Purkinje cell (primary cell): ENCODE measurements at places on chromosomes 12 and 14. TPM values are rescaled to one million over a fixed set of nuclear protein-coding genes. Genes with fewer than 3 reads are reported as not detected.

MIP gene
- 0.51 TPM in 1 of 2 replicates, not detected in the other for polyA plus RNA-seq

NXPH4 gene
- polyA plus RNA-seq, result 0.93 TPM in 1 of 2 replicates, not detected in the other

EIF2S3B gene
- polyA plus RNA-seq, result 0.67 TPM in 1 of 2 replicates, not detected in the other

VPS37B gene
- polyA plus RNA-seq, result 0.97 and 1.0 TPM in 2 replicates

ARF3 gene
- polyA plus RNA-seq, result 44.7 and 65.0 TPM in 2 replicates

PSMD9 gene
- polyA plus RNA-seq, result 20.5 and 35.4 TPM in 2 replicates

FAM186B gene
- 0.24 TPM in 1 of 2 replicates, not detected in the other for polyA plus RNA-seq

THAP2 gene
- polyA plus RNA-seq, result 7.7 and 12.5 TPM in 2 replicates

RAD52 gene
- polyA plus RNA-seq, result 3.2 and 4.4 TPM in 2 replicates

TIGAR gene
- 14.5 and 38.7 TPM in 2 replicates for polyA plus RNA-seq

CLEC1B gene
- not detected in 2 replicates for polyA plus RNA-seq

BCL2L2 gene
- polyA plus RNA-seq, result 10.8 and 11.4 TPM in 2 replicates

LMNTD1 gene
- polyA plus RNA-seq, result not detected in 2 replicates

C12orf56 gene
- 20.1 and 38.8 TPM in 2 replicates for polyA plus RNA-seq

LRRK2 gene
- polyA plus RNA-seq, result 9.5 and 12.6 TPM in 2 replicates

GYS2 gene
- not detected in 2 replicates for polyA plus RNA-seq

RIPK3 gene
- polyA plus RNA-seq, result not detected in 2 replicates

PAH gene
- polyA plus RNA-seq, result 4.4 and 5.8 TPM in 2 replicates

KRT75 gene
- polyA plus RNA-seq, result not detected in 2 replicates

CRIP2 gene
- 8.8 and 28.4 TPM in 2 replicates for polyA plus RNA-seq

PRH2 gene
- polyA plus RNA-seq, result not detected in 2 replicates

GPR68 gene
- polyA plus RNA-seq, result 0.57 and 0.87 TPM in 2 replicates

WNT5B gene
- polyA plus RNA-seq, result not detected in 2 replicates

STX2 gene
- polyA plus RNA-seq, result 0.83 and 3.3 TPM in 2 replicates

HHIPL1 gene
- polyA plus RNA-seq, result 0.22 and 1.2 TPM in 2 replicates

KSR2 gene
- polyA plus RNA-seq, result 2.4 and 3.0 TPM in 2 replicates

IL23A gene
- polyA plus RNA-seq, result not detected in 2 replicates

TMEM263 gene
- polyA plus RNA-seq, result 116 and 125 TPM in 2 replicates

MYH6 gene
- not detected in 2 replicates for polyA plus RNA-seq

LRRC43 gene
- polyA plus RNA-seq, result 0.73 TPM in 1 of 2 replicates, not detected in the other

AKAP5 gene
- 0.28 and 3.8 TPM in 2 replicates for polyA plus RNA-seq

FGF23 gene
- not detected in 2 replicates for polyA plus RNA-seq

POTEM gene
- not detected in 2 replicates for polyA plus RNA-seq

TAS2R43 gene
- not detected in 2 replicates for polyA plus RNA-seq

DAO gene
- 35.0 and 35.5 TPM in 2 replicates for polyA plus RNA-seq

RPL10L gene
- polyA plus RNA-seq, result not detected in 2 replicates

ACSM4 gene
- not detected in 2 replicates for polyA plus RNA-seq

ETFBKMT gene
- polyA plus RNA-seq, result 5.5 and 6.2 TPM in 2 replicates

PLEKHD1 gene
- 46.0 and 58.9 TPM in 2 replicates for polyA plus RNA-seq

JDP2 gene
- 0.82 and 1.3 TPM in 2 replicates for polyA plus RNA-seq

DBX2 gene
- 0.19 TPM in 1 of 2 replicates, not detected in the other for polyA plus RNA-seq

UTP20 gene
- polyA plus RNA-seq, result 4.3 and 8.0 TPM in 2 replicates

MMP19 gene
- not detected in 2 replicates for polyA plus RNA-seq

P2RX2 gene
- not detected in 2 replicates for polyA plus RNA-seq

PTGER2 gene
- not detected in 2 replicates for polyA plus RNA-seq

ALDH1L2 gene
- polyA plus RNA-seq, result 2.3 and 7.7 TPM in 2 replicates

GNG2 gene
- polyA plus RNA-seq, result 269 and 324 TPM in 2 replicates

CAPS2 gene
- 1.5 and 3.3 TPM in 2 replicates for polyA plus RNA-seq

ARHGAP9 gene
- polyA plus RNA-seq, result 2.8 TPM in 1 of 2 replicates, not detected in the other

TMEM52B gene
- not detected in 2 replicates for polyA plus RNA-seq

TPPP2 gene
- not detected in 2 replicates for polyA plus RNA-seq

PIANP gene
- polyA plus RNA-seq, result 15.3 and 29.7 TPM in 2 replicates
